ENCODE measurements at places on chromosomes 12 and 14. TPM values are rescaled to one million over a fixed set of nuclear protein-coding genes. Genes with fewer than 3 reads are reported as not detected.

FAM186B gene
- 0.17 TPM for total RNA-seq

DBX2 gene
- total RNA-seq: not detected

VDR gene
- 4.8 TPM for total RNA-seq

MMP19 gene
- 22.8 TPM for total RNA-seq

OR6C2 gene
- not detected for total RNA-seq

MDM1 gene
- 18.8 TPM for total RNA-seq

C12orf54 gene
- not detected for total RNA-seq

TMPRSS12 gene
- total RNA-seq: not detected

KERA gene
- not detected for total RNA-seq

CLEC6A gene
- not detected for total RNA-seq

SCN8A gene
- total RNA-seq: 1.2 TPM

REM2 gene
- 0.34 TPM for total RNA-seq

VAMP1 gene
- 5.1 TPM for total RNA-seq

TMEM179 gene
- total RNA-seq: not detected

ADAM20 gene
- 2.0 TPM for total RNA-seq

TMEM229B gene
- total RNA-seq: 10.2 TPM

ZBTB1 gene
- 61.2 TPM for total RNA-seq

RNU4-1 gene
- under 0.01 TPM for total RNA-seq

KIF5A gene
- not detected for total RNA-seq

ACRBP gene
- total RNA-seq: not detected

CLEC1B gene
- not detected for total RNA-seq

RPL10L gene
- not detected for total RNA-seq

AVPR1A gene
- 29.2 TPM for total RNA-seq

KCNA5 gene
- total RNA-seq: 0.33 TPM

GDF3 gene
- not detected for total RNA-seq

LAG3 gene
- total RNA-seq: 0.44 TPM

PSMD9 gene
- total RNA-seq: 49.1 TPM

FLRT2 gene
- 29.1 TPM for total RNA-seq

PLEKHG7 gene
- total RNA-seq: not detected

NR1H4 gene
- not detected for total RNA-seq

COA8 gene
- total RNA-seq: 50.6 TPM

TCL1B gene
- total RNA-seq: not detected

MLF2 gene
- 170 TPM for total RNA-seq

STON2 gene
- total RNA-seq: 37.4 TPM

RD3L gene
- total RNA-seq: not detected

CRACR2A gene
- 3.8 TPM for total RNA-seq
